ENCODE measurements at places on chromosomes 13 and 19.

GRCh38 chr13:95128045-95128643, 173.1 kb downstream of the ABCC4 start:
- no peak for DNase-seq

GRCh38 chr13:73223372-73223781, 164.6 kb downstream of the KLF5 start:
- no peak for DNase-seq

DNA sequence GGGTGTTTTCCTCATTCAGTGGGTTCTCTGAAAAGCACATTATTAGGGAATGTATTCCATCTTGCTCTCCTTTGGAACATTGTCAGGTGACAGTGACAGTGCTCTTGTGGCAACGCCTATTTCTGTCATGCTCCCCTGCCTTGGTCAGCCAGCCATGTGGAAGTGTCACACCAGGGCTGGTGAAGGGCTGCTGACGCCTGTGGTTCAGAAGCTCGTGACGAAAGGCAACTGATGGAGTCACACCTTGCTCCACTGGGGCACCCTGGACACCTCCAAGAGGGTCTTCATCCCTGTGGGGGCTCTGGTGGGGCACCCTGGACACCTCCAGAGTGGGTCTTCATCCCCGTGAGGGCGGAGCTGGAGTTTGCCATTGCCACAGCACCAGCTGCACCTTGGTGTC, 68.9 kb upstream of the GPR183 start:
- peak; percentile 88 for DNase-seq

- peak; percentile 25 for DNase-seq
These were observed 193.2 kb upstream of the RFC3 start for GRCh38 chr13:33624740-33625139.

- peak; percentile 28 for DNase-seq
These were observed 776.9 kb downstream of the GPC5 start for GRCh38 chr13:92175330-92175729.

DNA sequence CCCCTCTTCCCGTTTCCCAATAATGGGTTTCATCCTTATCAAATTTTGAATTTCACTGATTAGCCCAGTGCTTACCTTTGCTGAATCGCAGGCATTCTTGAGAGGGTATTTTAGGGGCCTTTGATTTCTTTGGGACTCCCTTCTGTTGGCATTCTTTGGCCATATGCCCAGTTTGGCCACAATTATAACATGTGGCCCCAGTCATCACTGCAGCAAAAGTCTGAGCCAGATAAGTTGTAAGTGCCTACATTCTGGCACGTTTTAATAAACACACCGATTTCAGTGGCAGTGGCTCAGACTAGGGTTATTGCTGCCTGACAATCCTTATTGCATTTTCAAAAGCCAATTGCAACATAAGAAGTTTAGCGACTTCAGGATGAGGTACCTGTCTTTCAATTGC, 41.4 kb downstream of the ZNF726 start:
- no peak for DNase-seq

DNA sequence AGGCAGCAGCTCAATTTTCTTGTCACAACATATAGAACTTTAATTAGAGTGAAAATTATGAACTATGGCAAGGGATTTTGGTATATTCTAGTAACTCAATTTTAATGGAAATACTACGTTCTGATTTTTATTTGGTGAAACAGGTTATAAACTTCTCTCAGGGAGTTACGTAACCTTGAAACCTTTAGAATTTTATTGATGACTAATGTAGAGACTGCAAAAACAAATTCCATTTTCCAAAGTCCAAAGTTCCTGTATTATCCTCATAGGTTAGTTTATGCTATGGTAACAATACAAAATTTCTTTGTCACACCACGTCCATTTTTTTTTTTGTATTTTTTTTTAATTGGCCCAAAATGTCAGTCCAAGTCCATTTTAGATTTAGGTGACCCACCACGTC, 185.7 kb downstream of the KLF5 start:
- DNase-seq: no peak
